NCI-H748 treated with DMSO at 0.1 percent for 48 hours (cell line): ENCODE measurements at places on chromosomes 16 and 17.

DNA sequence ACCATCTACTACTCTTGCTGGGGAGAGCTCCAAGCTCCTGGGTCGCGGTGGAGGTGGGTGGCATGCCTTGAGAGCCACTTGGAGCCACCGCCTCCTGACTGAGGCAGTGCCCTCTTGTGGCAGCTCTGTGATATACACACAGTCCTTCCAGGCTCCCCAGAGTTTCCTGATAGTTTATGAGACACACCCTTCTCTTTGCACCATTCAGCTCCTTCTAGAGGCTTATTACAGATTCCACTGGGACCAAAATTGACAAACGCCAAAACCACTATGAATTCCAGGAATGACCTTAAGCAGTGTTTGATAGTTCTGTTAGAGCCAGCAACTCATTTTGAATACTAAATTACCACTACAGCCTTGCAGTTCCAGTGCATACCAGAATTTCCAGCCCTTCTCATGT, 170.1 kb upstream of the CDH13 start:
- DNase-seq = peak; percentile 47

- no peak for DNase-seq
Measured at GRCh38 chr16:8742068-8742467, 55.4 kb downstream of the TMEM186 start.

DNA sequence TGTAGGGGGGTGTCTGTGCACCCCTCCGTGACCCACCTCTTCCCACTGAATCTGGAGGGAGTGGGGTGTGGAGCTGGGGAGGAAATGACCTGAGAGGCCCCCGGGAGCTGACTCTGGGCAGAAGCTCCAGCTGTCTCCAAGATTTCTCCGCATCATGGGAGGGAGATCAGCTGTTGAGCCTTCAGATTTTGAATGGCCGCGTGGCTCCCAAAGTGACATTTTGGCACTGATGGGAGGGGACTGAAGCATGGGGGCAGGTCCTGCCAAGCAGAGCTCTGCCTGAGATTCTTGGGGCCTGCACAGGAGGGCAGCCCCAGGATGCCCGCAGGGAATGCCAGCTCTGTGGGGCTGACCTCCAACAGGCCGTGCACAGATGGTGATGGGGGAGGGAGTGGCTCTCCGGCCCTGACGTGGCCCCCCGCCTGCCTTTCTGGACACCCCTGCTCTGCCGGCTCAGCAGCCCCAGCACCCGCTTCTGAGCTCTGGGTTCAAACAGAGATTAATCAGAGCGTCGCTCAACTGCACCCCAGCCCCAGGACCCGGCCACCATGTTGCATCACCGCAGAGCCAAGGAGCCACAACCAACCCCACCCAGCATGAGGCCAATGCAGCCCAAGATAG, 25.3 kb upstream of the UBE2I start:
- no peak for DNase-seq

- no peak for DNase-seq
Measured at GRCh38 chr16:85335584-85336491, 223.6 kb upstream of the CIBAR2 start.

- peak; percentile 27 for DNase-seq
Measured at GRCh38 chr16:61937646-61938045, 98.6 kb downstream of the CDH8 start.

GRCh38 chr17:62919388-62919787, 46.6 kb upstream of the TANC2 start:
- DNase-seq = no peak

DNA sequence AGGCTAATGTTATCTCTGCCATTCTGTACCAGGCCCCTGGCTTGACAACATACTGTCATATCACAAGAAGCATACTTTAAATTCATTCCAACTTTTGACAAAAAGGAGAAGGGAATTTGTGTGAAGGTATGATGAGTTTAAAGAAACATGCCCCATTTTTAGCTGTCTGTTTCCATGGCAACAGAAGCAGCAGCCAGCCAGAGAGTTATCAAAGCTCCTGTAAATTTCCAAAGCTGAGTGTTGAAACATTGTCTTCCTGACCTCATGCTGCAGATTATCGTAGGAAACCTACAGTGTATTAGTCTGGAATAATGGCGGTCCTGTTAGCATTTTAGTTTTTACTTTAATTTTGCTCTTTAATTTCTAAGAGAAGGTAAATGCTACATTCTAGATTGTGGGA, 124.9 kb downstream of the MRTFB start:
- no peak for DNase-seq

- DNase-seq = no peak
Measured at GRCh38 chr17:82893779-82894178, 54.0 kb upstream of the ZNF750 start.

DNA sequence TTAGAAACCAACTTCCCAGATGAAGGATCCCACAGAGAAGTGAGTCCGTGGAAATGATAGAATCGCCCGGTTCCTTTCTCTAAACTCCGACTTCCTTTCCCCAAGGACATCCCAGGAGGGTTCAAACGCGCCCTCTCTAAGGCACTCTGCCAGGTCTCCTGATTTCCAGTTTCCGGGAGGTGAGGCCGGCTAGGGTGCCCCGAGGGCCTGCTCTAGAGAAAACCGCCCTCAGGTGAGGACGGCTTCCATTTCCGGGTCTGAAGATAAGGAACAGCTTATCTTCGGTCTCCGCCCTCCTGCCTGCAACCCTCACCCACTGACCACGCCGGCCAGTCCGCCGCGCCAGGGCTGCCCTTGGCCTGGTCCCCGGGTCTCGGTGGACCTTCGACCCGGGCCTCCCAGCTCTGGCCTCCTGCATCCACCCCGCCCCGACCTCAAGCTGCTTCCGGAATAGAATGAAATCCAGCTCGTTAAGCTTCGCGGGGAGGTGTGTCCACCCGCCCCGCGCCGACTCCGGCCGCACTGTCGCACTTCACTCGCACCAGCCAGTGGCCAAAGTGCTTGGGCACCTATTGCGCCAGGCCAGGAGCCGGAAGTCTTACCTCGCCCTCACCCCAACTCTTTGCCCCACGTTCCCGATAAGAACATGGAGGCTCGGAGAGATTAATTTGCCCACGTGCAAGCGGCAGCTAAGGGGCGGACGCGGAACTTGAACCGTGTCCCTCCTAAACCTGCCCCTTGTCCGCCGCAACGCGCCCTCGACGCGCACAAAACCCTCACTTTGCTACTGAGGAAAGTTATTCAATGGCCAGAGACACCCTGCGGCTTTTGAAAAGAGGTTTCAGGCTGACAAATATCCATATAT, 836 bp upstream of the MMP15 start:
- DNase-seq = no peak

DNA sequence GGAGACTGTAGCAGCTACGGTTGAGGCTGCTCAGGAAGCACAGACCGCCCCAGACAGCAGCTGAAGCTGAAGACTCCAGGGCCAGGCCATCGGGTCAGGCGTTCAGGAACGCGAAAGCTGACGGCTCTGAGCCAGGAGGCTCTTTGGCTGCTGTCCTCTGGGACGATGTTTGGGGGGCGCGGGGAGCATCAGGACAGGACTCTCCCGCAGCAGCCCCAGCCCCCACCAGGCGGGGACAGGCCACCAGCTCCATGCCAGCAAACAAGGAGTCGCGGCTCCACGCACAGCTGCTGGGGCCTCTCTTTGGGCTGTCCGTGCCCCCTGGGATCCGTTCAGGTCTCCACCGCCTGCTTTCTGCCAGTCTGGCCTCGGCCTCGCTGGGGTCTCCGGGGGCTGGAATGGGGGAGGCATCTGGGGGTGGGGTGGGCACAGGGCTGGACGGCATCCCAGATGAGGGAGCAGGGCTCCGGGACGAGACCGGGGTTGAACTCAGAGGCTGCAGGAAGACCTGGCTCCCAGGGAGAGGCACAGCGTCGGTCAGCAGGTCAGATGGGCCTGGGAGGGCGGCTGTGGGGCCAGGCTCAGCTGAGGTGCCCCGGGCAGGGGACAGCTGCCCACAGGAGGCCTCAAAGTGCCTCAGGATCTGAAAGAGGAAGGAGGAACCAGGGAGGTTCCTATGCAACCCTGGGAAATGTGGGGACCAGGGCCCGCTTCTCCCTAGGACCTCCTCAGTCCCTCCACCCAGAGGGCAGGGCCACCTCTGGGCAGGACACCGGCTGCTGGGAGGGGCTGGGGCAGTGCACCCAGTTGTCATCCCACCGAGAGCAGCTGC, 6.3 kb upstream of the CEP131 start:
- DNase-seq = no peak

- no peak for DNase-seq
Measured at GRCh38 chr16:31455601-31456314, 3.5 kb upstream of the ARMC5 start.

GRCh38 chr17:61413661-61414126, 14.1 kb downstream of the TBX2 start:
- no peak for DNase-seq

DNA sequence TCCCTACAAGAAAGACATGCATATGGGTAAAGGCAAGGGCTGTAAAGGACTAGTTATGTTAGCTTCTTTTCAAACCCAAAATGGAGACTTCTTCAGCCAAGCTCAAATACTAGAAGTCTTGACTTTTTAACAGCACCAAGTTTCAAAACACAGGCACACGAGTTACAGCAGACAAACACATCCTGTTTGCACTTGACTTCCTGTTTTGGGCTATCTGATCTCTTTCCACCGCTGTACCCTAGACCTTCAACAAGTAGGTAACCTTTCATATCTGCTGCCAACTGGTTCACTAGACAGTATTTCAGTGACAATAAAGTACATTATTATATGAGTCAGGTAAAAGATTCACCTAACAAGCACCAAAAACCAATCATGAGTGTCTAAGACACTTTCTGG, 12.3 kb downstream of the RFFL start:
- DNase-seq = no peak

DNA sequence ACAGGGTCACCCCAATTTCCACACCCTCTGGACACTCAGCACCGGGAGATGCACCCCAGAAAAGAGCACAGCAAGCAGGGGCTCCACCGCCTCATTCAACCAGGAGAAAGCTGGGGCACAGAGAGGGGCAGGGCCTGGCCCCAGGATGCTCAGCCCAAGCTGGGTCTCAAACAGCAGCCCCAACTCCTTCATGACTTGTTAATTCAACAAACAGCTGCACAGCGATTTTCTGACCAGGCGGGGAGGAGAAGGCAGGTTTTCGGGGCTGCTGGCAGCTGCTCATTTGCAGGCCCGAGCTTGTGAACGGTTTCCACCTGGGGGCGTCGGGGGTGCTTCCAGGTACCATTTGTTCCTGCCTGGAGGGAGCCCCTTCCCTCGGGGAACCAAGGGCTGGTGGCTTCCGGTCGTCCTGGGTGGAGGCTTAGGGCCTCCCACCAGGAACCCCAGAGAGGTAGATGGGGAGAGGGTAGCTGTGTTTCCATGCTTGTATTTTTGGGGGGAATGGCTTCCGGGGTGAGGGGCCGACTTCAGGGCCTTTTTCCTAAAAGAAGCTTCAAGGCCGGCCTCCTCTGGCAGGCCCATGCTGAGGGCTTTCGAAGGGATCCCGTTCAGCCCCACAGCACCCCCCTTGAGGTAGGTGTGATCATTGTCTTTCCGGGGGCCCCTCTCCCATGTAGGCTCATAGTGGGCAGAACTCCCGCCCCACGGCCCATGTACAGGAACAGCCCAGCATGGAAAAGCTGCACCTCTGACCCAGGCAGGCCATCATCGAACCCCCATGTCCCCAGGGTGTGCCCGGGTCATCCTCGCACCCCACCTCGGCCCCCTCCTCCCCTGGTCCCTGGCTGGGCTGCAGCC, 191.6 kb upstream of the GSE1 start:
- no peak for DNase-seq

DNA sequence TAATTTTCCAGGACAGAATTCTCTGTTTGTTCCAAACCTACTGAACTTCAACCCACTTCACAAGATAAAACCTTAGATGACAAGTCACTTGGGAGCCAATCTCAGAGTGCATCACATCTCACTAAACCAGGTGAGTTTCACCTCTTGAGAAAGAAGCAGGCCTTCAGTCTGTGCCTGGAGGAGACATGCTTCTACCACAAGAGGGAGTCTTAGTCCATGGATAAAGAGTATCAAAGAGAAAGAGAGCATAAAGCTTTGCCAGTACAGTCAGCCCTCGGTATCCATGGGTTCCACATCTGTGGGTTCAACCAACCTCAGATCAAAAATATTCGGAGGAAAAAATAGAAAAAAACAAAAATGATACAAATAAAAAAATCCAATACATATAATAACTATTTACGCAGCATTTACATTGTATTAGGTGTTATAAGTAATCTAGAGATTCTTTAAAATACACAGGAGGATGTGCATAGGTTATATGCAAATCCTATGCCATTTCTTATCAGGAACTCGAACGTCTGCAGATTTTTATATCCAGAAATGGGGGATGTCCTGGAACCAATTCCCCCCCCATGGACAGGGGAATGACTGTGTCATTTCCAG, 37.7 kb downstream of the DUSP14 start:
- peak; percentile 55 for DNase-seq

DNA sequence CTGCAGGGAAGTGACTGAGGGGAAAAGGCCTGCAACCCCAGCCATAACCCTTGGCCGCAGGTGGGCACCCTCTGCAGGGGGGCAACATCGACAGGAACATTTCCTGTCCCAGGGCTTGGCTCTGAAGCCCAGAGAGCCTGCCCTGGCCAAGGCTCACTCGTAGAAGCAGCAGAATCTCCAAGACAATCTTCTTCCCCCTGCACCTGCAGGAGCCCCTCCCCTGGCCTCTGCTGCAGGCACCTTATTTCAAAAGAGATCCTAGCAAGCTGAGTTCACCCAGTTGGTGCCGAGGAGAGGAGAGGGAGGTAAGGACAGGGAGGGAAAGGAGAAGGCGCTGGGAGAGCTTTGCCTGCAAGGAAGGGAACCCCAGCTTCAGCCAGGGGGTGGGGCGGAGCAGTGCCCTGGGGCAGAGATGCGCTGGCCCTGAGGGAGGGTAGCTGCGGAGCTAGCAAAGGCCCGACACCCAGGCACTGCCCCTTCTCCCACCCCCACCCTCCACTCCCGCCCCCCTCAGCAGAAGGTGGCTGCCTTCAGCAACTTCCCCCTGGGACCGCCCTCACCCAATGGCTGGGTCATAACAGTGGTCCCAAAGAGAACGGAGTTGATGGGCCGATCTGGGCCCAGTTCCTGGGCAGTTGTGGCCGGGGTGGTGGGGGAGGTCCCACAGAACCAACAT, 104.3 kb upstream of the TNRC6C start:
- DNase-seq = no peak

DNA sequence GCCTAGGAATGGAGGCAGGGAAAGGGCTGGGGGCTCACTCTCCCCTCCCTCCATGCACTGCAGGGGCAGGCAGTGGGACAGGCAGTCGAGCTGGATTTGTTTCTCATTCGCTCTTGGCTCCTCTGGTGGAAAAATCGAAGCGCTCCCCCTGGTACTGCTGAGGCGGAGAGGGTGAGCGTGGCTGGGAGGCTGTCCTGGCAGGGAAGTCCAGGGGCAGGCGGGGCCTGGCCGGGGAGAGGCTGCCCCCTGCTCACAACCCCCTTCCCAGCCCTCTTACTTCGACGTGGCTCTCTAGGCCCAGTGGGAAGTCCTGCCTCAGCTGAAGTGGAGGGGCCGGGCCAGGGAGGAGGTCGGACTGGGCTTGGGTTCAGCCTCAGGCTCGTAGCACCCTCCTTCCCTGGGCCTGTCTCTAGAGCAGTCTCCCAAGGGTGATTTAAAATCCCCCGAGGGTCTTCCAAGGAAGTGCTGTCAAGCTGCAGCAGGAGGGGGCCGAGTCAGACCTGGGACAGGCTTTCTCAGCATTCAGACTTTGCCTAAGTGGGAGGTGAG, 16.5 kb upstream of the TMEM92 start:
- no peak for DNase-seq
